Fibroblast of skin of right quadriceps (primary cell): ENCODE measurements at places on chromosomes 4 and X.

DNA sequence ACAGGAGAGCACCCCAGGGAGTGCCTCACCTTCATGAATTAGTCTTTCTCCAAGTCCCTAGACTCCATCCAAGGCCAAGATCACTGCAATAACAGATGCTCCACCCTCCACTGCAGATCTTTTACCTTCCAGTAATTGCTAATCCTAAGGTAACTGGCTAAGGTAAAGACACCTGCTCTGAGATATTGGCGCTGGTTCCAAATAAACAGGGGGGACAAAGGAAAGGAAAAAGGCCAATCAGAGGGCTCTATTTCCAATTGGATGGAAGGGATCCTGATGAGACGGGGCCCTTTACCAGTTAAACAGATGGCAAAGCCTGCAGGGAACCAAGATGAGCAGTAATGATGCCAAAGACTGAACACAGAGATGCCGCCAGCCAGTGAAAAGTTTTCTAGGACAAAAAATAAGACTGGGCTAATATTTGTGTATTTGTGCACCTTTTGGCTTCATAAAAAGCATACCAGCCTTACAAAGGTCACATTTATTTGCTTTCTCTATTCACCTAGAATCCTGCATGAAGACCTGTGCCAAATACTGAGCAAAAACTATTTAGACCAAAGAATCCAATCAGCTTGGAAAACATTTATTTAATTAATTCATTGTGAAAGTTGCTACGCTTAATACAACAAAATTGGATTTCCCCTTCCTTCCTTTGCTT is 148.5 kb downstream of the PPP3CA start:
- no peak for DNase-seq

DNA sequence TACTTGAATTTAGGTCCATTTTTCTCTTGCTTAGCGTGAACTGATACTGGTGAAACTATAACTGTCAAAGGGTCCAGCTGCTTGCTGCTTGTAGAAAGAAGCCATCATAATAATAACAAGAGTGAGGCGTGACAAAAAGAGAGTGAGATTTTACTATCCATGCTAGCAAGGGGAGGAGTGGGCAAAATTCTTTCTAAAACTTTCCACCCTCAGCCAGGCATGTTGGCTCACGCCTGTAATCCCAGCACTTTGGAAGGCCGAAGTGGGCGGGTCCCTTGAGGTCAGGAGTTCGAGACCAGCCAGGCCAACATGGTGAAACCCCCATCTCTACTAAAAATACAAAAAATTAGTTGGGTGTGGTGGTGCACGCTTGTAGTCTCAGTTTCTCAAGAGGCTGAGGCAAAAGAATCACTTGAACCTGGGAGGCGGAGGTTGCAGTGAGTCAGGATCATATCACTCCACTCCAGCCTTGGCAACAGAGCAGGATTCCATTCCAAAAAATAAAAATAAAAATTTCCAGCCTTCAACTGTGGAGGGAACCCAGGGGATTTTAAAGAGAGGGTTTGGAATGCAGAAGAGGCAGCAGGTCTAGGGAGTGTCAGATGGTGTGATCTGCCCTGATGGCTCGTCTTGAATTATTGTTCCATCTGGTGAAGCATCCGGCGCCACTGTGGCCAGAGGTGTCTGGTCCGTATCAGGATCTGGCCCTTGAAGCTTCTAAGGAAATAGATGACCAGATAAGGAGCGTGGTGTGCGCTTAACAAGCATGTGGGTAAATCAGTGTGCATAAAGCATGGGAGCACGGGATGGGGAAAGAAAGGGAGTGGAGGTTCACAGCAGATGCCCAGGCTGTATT is 51.8 kb downstream of the LRP2BP start:
- peak; percentile 68 for DNase-seq

DNA sequence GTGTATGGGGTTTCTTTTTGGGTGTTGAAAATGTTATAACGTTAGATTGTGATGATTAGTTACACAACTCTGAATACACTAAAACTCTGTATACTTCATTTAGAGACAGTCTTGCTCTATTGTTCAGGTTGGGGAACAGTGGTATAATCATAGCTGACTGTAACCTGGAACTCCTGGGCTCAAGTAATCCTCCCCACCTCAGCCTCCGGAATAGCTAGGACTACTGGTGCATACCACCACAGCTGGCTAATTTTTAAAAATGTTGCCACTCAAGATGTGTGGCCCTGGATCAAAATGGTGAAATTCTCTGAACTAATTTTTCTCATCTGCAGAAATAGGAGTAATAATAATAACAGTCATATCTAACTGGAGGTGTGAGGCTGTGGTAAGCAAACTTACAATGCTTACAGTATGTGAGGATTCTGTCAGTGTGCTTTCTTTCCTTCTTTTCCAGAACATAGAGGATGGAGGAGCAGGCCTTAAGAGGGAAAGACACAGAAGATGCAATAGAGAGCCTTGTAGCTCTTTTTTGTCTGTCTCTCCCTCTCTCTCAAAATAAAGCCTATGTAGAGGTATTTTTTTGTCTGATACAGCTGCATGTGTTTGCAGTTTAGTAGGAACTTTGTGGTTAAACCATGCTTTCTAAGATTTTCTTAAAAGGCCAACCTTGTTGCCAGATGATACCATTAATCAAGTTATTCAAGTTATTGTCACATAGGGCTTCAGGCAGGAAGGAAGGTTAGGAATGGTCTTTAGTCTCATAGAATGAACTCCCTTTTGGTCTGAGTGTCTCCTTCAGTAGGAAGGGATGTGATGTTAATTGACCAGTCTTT is 7.5 kb downstream of the ADD1 start:
- DNase-seq = peak; percentile 34

DNA sequence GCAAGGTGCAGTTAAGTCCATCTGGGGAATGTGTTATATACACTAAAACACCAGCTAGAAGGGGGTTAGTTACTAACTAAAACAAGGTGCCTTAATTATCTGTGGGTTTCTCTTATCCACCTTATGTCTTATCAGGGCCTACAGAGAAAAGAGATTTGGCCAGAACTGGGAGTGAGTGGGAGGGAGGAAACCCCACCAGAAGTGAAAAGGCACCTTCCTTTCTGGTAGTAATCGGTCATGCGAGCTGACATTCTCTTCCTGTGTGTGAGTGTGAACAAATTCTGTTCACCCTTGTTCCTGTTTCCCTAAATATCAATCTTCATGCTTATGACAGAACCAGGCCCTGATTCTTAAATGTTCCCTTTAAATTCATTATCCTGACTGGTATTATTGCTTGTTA is 43.5 kb downstream of the SRPX2 start:
- no peak for DNase-seq
